NCI-H1417 treated with DMSO at 0.1 percent for 48 hours (cell line): ENCODE measurements at places on chromosomes 5 and 9.

DNA sequence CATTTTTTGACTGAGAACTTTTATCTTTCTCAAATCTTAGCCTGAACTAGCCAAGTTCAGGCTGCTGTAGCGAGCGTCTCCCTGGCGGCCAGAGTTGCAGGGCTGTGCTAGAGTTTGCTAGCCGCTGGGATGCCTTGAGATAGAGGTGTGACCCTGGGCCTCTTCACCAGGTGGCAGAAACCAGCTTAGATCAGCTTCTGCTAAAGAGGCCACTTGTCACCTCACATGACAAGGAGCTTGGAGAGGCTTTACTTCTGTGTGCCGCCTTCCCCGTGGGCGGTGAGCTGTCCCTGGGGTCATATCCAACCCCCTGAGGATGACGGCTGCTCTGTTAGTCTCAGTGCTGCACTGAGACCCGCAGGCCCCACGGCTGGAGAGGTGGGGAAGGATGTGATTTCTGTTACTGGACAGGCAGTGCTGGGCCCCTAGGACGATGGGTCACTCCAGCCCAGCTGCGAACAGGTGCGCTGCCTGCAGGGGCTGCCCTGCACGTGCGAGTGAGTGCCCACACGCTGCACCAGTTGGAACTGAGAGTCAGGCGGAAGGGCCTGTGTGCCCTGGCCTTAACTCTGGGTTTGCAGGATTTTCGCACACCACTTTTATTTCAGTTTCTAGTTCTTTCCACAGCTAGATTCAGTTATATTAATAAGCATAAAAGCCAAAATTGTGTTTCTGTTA is 63.8 kb downstream of the EHMT1 start:
- no peak for DNase-seq

DNA sequence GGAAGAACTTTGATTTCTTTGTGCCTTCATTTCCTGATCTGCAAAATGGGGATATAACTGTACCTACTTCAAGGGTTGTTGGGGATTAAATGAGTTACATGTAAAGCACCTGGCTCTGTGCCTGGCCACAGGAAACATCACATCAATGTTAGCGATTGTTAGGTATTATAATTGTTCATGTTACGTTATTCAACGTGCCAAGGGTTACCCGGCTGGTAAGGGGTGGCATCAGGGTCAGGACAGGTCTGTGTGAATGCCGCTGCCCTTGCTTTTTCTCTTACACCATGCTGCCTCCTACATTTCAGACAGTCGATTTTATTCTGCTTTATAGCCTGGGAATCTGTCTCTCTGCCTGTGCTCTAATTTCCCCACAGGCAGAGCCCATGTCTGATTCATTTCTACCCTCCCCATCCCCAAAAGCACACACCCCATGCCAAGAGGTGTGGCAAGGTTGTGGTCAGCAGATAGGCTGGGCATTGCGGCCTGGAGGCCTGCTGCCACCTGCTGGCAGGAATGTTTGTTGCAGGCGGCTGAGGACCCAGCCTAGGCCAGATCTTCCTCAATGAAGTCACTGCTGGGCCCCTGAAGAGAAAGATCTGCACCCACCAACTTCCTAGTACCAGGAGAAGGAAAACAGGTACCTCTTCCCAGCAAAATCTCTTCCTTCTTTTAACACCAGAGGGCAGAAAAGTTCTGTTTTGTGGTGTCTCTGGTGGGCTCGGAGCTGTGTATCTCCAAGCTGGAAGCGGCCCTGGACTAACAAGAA is 5.3 kb downstream of the ANKS6 start:
- no peak for DNase-seq

GRCh38 chr5:38446029-38446522 is 110.4 kb downstream of the LIFR start:
- DNase-seq = no peak

- DNase-seq = no peak
Observed at GRCh38 chr9:38020151-38021076, 48.6 kb downstream of the SHB start.

- no peak for DNase-seq
Observed at GRCh38 chr5:52481201-52481600, 306.5 kb upstream of the ITGA1 start.

DNA sequence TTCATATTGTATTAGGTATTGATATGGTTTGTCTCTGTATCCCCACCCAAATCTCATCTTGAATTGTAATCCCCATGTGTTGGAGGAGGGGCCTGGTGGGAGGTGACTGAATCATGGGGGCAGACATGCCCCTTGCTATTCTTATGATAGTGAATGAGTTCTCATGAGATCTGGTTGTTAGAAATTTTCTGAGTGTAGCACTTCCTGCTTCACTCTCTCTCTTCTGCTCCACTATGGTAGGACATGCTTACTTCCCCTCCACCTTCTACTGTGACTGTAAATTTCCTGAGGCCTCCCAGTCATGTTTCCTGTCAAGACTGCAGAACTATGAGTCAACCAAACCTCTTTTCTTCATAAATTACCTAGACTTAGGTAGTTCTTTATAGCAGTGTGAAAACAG is 187.4 kb upstream of the SLC24A2 start:
- DNase-seq = no peak

GRCh38 chr5:154278908-154279307 is 88.4 kb downstream of the GALNT10 start:
- DNase-seq = no peak

GRCh38 chr9:89312222-89312571 is 1.2 kb downstream of the CKS2 start:
- DNase-seq = no peak

GRCh38 chr5:131286400-131286715 is 22.5 kb downstream of the CDC42SE2 start:
- DNase-seq = no peak

GRCh38 chr5:136374638-136375037 is 9.3 kb upstream of the TRPC7 start:
- no peak for DNase-seq

- DNase-seq = no peak
Observed at GRCh38 chr9:123397975-123398374, 42.0 kb downstream of the CRB2 start.

- no peak for DNase-seq
Observed at GRCh38 chr9:20335668-20336332, 286.5 kb downstream of the MLLT3 start.

DNA sequence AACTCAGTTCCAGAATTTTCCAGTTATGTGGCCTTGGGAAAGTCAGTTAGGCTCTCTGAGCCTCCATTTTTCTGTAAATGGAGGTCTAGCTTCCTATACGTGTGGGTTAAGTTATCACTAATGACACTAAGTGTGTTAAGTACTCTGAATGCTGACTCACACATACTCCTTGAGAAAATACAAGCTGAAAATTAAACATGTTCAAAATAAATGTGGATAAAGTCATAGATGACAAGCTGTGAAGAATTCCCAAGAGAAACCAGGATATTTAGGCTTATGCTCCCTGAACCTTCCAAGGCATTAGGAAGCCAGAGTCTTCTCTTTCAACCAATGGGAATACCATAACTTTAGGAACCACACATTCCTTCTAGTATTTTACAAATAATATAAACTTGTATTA is 58.1 kb downstream of the ABCA1 start:
- DNase-seq = no peak

DNA sequence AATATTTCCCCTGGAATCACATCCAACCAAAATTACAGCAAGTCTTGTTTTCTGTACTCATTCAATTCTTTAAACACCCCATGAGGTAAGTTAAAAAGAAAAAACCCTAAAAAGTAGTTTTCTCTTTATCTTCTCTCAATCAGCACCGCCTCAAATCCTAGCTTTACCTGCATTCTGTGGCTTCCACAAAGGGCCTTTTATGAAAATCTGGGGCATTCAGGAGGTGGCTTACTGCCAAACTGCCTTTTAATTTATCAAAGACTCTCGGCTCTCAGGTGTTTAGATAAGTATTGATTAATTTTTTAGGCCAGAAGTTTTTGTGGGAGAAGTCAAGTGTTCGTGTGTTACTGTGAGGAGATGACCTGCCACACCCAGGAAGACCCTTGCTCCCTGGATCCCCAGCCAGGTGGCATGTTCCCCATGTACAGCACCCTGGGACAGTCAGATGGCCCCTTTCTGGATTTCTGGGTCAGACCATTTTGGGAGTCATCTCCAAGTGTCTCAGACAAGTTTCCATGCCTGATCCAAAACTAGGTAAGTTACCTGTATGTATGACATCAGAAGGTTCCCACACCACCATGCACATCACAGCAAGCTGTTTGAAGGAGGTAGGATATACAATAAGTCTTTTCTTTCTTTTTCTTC is 6.2 kb upstream of the TMEM171 start:
- DNase-seq = no peak

DNA sequence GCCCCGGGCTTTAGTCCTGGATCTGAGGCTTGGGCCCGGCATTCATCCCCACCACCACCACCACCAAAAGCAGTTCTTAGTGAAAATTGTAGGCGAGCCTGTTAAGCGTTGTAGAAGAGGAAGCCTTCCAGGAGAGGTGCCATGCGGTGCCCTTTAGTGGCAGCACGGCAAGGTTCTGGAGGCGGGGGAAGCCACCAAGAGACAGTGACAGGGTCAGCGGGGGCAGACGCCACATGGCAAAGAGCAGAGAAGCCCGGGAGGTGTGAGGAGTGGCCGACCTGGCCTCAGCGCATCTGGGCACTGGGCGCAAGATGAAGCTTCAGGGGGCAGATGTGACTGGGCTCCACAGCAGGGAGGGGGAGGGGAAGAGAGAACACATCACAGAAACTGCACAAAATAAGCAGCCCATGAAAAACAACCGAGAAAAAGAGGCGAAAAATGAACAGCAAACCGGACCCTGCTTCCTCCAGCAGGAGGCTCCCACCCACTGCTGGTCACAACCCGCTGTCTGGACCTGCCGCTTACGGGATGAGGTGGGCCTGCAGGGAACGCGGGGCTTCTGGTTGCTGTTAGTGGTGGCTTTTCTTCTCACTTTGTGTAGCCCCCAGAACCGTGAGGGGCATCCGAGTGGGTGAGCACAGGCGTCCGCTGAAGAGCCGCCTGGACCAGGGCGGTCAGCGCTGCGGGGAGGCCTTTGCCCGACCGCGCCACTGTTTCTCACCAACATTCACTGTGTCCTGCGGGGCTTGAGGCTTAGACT is 4.3 kb downstream of the LRRC14B start:
- no peak for DNase-seq
